ENCODE measurements at places on chromosomes 5 and 9. TPM values are rescaled to one million over a fixed set of nuclear protein-coding genes. Genes with fewer than 3 reads are reported as not detected.

- peaks cover 11% of the 10 kb centered on the region for H3K4me1 ChIP-seq
- peak overlapping the region; percentile 51 for H3K27ac ChIP-seq
- no peaks in the 10 kb centered on the region for H3K36me3 ChIP-seq
- no peak overlapping the region for H3K4me3 ChIP-seq
- DNase-seq = no peak
Observed at GRCh38 chr5:9869616-9870288, 239.6 kb upstream of the TAS2R1 start.

The SOHLH1 gene
- polyA plus RNA-seq = not detected

GRCh38 chr5:180599590-180599914, 8.3 kb upstream of the SCGB3A1 start:
- H3K27ac ChIP-seq = no peak overlapping the region
- no peak for DNase-seq
- no peaks in the 10 kb centered on the region for H3K36me3 ChIP-seq

DNA sequence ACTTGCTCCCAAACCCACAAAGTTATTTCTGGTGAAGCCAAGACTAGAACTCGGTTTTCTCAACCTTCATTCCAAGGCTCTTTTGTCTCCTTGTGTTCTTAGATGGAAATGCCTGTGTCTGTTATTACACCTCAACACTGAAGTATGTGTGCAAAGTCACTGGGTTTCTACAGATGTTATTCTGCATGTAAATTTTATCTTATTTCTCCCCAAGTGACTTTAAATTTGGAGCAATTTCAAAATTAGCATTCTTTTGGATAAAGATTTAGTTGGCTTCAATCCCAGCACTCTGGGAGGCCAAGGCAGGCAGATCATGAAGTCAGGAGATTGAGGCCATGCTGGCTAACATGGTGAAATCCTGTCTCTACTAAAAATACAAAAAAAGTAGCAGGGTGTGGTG, 104.4 kb upstream of the GNA14 start:
- H3K36me3 ChIP-seq = no peaks in the 10 kb centered on the region
- no peaks in the 10 kb centered on the region for H3K4me1 ChIP-seq
- no peak for DNase-seq
- no peaks in the 10 kb centered on the region for H3K27me3 ChIP-seq

- no peak overlapping the region for H3K4me3 ChIP-seq
- DNase-seq = no peak
- no peaks in the 10 kb centered on the region for H3K36me3 ChIP-seq
- H3K27ac ChIP-seq = no peak overlapping the region
- peaks cover 40% of the 10 kb centered on the region for H3K4me1 ChIP-seq
Observed at GRCh38 chr5:93192087-93192486, 388.9 kb downstream of the NR2F1-AS1 start.

- H3K4me3 ChIP-seq = no peak overlapping the region
- no peak overlapping the region for H3K27ac ChIP-seq
- peaks cover 9% of the 10 kb centered on the region for H3K4me1 ChIP-seq
- DNase-seq = no peak
- H3K27me3 ChIP-seq = no peaks in the 10 kb centered on the region
Observed at GRCh38 chr5:151205411-151205810, 18.5 kb downstream of the CCDC69 start.

GRCh38 chr5:32297181-32298058, 15.3 kb downstream of the MTMR12 start:
- H3K4me3 ChIP-seq = no peak overlapping the region
- no peak for DNase-seq
- peaks cover 3% of the 10 kb centered on the region for H3K36me3 ChIP-seq
- H3K27me3 ChIP-seq = no peaks in the 10 kb centered on the region

The EDIL3 gene
- 0.08 TPM for polyA plus RNA-seq

GRCh38 chr5:19179571-19179970, 808.4 kb downstream of the CDH18 start:
- H3K27ac ChIP-seq = no peak overlapping the region
- no peaks in the 10 kb centered on the region for H3K4me1 ChIP-seq
- H3K36me3 ChIP-seq = no peaks in the 10 kb centered on the region
- DNase-seq = no peak
- no peak overlapping the region for H3K4me3 ChIP-seq

- H3K4me1 ChIP-seq = peaks cover 7% of the 10 kb centered on the region
- no peaks in the 10 kb centered on the region for H3K27me3 ChIP-seq
- H3K27ac ChIP-seq = no peak overlapping the region
- no peak overlapping the region for H3K4me3 ChIP-seq
- no peaks in the 10 kb centered on the region for H3K36me3 ChIP-seq
Observed at GRCh38 chr9:28782630-28783029, 1209.3 kb upstream of the C9orf72 start.

DNA sequence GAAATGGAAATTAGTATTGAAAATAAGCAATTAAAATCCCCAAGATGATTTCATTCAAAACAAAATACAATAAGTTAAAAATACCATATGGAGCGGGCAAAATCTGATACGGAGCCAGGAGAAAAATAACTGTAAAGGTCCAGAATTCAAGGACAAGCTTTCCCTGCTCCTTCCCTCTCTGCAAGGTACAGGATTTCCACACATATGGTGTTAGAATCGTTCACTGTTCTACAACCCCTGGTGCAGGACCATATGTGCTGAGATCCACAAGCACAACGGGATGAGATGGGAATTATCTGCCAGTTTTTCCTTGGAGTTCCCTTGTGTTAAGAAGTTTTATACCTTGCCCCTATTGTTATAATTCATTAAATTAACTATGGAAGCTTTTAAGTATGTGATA, 94.7 kb upstream of the DMAC1 start:
- no peak for DNase-seq
- H3K27ac ChIP-seq = no peak overlapping the region
- no peaks in the 10 kb centered on the region for H3K36me3 ChIP-seq
- no peak overlapping the region for H3K4me3 ChIP-seq
- H3K4me1 ChIP-seq = no peaks in the 10 kb centered on the region
- H3K27me3 ChIP-seq = no peaks in the 10 kb centered on the region

- no peak overlapping the region for H3K27ac ChIP-seq
- no peak for DNase-seq
- peaks cover 4% of the 10 kb centered on the region for H3K36me3 ChIP-seq
- H3K27me3 ChIP-seq = no peaks in the 10 kb centered on the region
Observed at GRCh38 chr9:93476924-93477323, 23.5 kb upstream of the FAM120AOS start.

GRCh38 chr9:95551406-95551805, 34.6 kb upstream of the PTCH1 start:
- H3K27ac ChIP-seq = no peak overlapping the region
- DNase-seq = no peak
- no peak overlapping the region for H3K4me3 ChIP-seq
- H3K4me1 ChIP-seq = no peaks in the 10 kb centered on the region
- peaks cover 20% of the 10 kb centered on the region for H3K27me3 ChIP-seq

The GNA14 gene
- not detected for polyA plus RNA-seq

DNA sequence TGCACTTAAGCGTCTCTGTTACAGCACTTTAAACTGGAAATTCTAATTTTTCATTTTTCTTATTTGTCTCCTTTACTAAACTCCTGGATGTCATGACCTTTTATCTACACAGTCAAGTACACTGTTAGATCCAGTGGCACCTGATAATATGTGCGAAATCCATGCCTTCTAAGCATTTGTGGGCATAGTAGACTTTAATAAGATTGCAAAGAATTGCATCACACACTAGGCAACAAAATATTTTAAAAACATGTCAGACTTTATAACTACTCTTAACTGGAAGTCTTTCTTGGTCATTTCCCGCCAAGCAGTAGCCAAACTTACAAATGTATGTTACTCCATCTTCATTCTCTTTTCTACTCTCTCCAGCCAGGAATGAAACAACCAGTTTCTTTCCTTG, 5.0 kb upstream of the SPINK1 start:
- H3K4me3 ChIP-seq = no peak overlapping the region
- no peaks in the 10 kb centered on the region for H3K4me1 ChIP-seq
- H3K36me3 ChIP-seq = no peaks in the 10 kb centered on the region
- H3K27ac ChIP-seq = no peak overlapping the region
- H3K27me3 ChIP-seq = peaks cover 3% of the 10 kb centered on the region

GRCh38 chr5:128649192-128649591, 111.1 kb upstream of the FBN2 start:
- H3K4me3 ChIP-seq = no peak overlapping the region
- DNase-seq = no peak
- H3K4me1 ChIP-seq = no peaks in the 10 kb centered on the region
- no peak overlapping the region for H3K27ac ChIP-seq
- H3K27me3 ChIP-seq = no peaks in the 10 kb centered on the region

- no peak for DNase-seq
- H3K27me3 ChIP-seq = peaks cover 5% of the 10 kb centered on the region
- no peaks in the 10 kb centered on the region for H3K4me1 ChIP-seq
- H3K27ac ChIP-seq = no peak overlapping the region
Observed at GRCh38 chr5:79743846-79744605, 54.4 kb downstream of the CMYA5 start.

The ASS1 gene
- polyA plus RNA-seq = 165 TPM

DNA sequence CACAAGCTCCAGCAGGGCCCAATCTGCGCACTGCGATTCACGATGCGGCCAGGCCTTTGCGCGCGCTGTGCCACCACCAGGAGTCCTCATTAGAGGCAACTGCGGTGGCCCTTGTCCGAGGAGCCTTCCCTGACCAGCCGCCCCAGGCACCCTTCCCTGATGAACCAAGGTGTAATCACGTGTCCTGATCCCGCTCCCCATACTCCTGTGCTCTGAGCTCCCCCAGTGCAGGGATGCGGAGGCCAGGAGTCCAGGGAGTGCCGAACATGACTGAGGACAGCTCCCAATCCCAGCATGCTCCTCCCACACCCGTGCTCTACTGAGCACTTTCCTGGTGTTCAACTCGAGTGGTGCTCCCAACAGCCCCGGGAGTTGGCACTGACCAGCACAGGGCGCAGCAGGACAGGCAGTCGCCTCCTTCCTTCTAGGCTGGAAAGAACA, 134.8 kb downstream of the ZNF354C start:
- H3K4me3 ChIP-seq = no peak overlapping the region
- H3K27me3 ChIP-seq = no peaks in the 10 kb centered on the region
- no peak overlapping the region for H3K27ac ChIP-seq
- no peaks in the 10 kb centered on the region for H3K36me3 ChIP-seq

GRCh38 chr5:116439905-116440304, 134.7 kb downstream of the SEMA6A start:
- no peaks in the 10 kb centered on the region for H3K27me3 ChIP-seq
- no peak overlapping the region for H3K4me3 ChIP-seq
- no peak for DNase-seq
- no peaks in the 10 kb centered on the region for H3K4me1 ChIP-seq

The CKMT2 gene
- not detected for polyA plus RNA-seq

DNA sequence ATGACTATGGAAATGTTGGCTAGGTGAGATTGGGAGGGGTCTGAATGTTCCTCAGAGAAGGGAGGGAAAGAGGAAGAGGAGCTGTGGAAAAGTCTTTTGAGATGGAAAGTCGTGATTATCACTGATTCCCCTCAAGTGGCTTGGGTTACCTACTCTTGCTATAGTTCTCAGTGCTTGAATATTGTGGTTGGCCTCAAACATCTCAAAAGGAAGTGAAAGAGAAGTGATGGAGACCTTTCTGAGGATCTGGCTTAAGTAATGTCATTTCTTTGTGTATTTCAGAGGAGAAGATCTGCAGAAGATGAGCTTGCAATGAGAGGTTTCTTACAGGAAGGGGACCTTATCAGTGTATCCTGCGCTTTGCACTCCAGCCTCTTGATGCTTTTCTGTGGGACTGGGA, 5.5 kb downstream of the EXOSC2 start:
- H3K27me3 ChIP-seq = no peaks in the 10 kb centered on the region
- no peak overlapping the region for H3K4me3 ChIP-seq
- DNase-seq = no peak
- peaks cover 28% of the 10 kb centered on the region for H3K36me3 ChIP-seq
- no peak overlapping the region for H3K27ac ChIP-seq

The GZMA gene
- not detected for polyA plus RNA-seq

GRCh38 chr9:131873335-131873734, 133.5 kb upstream of the RAPGEF1 start:
- no peak overlapping the region for H3K27ac ChIP-seq
- peaks cover 5% of the 10 kb centered on the region for H3K4me1 ChIP-seq
- peaks cover 5% of the 10 kb centered on the region for H3K36me3 ChIP-seq
- H3K4me3 ChIP-seq = no peak overlapping the region
- no peaks in the 10 kb centered on the region for H3K27me3 ChIP-seq

DNA sequence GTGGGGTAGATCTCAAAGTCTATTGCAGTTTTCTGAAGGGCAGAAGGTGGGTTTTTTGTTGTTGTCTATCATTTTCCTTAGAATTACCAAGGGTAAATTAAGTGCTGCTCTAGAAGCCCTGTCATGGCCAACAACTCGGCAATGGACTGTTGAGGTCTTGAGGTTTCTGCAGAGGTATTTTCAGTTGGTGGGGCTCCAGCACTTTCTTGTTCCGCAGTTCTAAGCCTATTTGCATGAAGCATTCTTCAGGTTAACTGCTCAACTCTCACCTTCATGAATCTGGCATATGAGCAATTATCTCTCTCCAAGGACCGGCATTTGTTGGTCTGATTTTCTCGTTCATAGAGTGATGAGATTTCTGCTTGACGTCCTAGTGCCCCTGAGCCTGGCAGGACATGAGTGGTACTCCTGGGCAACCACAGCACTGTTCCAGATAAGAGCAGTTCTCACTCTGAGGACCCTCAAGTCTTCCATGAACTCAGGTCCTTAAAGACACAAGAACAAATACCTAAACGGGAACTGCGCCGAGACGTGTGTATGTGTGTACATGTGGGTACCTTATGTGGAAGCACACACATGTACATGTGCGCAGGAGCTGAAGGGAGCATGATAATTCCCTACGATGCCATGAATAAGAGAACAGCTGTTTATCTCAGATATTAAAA, 544.5 kb downstream of the CSNK1G3 start:
- H3K27me3 ChIP-seq = peaks cover 7% of the 10 kb centered on the region
- H3K36me3 ChIP-seq = no peaks in the 10 kb centered on the region

GRCh38 chr5:111580956-111581355, 68.6 kb upstream of the STARD4 start:
- no peaks in the 10 kb centered on the region for H3K27me3 ChIP-seq
- H3K4me1 ChIP-seq = peaks cover 3% of the 10 kb centered on the region
- no peak overlapping the region for H3K4me3 ChIP-seq
- no peak for DNase-seq
- H3K27ac ChIP-seq = no peak overlapping the region

The F2RL1 gene
- polyA plus RNA-seq = 131 TPM

DNA sequence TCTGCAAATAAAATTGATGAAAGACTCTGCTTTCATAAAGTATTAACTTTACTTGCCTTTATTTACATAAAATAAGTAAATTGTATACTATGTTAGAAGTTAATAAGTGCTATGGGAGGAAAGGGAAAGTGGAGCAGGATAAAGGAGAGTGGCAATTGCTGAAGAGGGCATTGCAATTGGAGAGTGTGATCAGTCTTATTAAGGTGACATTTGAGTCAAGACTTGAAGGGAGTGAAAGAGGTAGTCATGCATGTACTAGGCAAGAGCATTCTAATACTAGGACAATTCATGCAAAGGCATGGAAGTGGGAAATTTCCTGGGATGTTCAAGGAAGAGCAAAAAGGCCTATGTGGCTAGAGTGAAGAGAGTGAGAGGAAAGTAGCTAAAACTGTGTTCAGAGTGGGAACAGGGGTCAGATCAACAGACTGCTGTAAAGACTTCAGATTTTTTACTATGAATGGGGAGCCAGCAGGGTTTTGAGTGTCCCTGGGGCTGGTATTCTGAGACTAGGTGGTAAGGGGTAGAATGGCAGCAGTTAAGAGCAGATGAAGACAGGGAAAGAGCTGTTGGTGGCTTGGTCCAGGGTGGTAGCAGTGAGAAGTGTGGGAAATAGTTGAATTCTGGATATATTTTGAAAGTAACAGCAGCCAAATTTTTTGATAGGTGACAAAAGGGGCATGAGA, 182.3 kb upstream of the RIOK2 start:
- H3K27me3 ChIP-seq = no peaks in the 10 kb centered on the region
- H3K4me3 ChIP-seq = no peak overlapping the region
- no peak overlapping the region for H3K27ac ChIP-seq
- no peak for DNase-seq
- no peaks in the 10 kb centered on the region for H3K4me1 ChIP-seq
- no peaks in the 10 kb centered on the region for H3K36me3 ChIP-seq
